ENCODE measurements at places on chromosomes 3 and 15. TPM values are rescaled to one million over a fixed set of nuclear protein-coding genes. Genes with fewer than 3 reads are reported as not detected.

DNA sequence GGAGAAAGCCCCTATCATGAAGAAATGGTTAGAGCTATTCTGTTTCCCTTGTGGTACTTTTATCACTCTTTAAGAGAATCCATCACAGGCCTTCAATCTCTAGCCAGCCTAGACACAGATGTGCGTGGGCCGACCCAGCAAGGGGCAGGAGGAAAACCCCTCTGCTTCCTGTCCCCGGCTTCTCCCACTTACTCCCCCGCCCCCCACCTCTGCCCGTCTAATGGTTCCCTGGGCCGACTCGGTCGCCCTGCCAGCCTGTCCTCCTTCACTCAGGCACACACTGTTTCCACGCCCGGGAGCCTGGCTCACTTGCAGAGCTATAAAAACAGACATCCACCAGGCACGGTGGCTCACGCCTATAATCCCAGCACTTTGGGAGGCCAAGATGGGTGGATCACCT is 58.3 kb upstream of the TFRC start:
- DNase-seq = no peak

The LTK gene
- not detected for total RNA-seq

DNA sequence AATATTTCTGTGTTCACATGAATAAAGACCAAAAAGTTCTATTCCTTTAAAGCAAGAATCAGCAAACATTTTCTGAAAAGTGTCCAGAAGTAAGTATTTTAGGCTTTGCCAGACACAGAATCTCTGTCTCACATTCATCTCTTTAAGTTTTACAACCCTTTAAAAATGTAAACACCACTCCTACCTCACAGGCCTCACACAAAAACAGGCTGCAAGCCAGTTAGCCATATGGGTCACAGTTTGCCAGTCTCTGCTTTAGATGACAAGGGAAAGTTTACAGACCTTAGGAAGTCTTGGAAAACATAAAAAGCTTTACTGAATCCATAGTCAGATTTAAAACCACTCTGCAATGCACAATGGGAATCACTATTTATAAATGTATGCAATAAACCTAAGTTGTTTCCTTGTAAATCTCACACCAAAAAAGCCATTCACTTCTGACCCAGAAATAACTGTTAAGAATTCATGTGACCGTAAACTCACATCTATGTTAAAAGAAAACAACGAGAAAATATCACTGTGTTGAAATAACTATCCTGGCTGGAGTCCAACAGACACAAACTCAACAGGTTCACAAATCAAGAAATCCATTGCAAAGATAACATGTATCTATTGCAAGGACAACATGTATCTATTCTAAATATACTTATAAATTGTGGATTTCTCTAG is 308.2 kb downstream of the ULK4 start:
- DNase-seq = no peak

GRCh38 chr3:36446276-36446675 is 66.0 kb downstream of the STAC start:
- DNase-seq = peak; percentile 64

The OIP5 gene
- total RNA-seq = 7.3 TPM

The PRICKLE2 gene
- 24.8 TPM for total RNA-seq

DNA sequence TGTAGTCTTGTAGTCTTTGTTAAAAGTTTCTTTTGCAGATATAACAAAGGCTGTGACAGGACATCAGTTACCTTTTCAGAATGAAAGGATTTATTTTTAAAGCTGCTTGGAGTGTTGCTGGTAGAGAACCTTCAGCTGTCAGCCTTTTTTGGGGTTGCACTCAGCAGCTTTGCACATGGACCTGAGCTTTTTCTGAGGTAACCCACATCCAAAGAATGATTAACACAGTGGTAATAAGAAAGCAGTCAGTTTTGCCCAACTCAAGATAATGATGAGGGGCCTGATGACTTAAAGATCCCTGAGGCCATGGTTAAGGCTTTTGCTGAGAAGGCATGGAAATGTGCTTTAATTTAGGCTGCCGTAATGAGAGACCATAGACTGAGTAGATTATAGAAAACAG is 1042.7 kb downstream of the PLOD2 start:
- no peak for DNase-seq

The CLDN18 gene
- not detected for total RNA-seq

DNA sequence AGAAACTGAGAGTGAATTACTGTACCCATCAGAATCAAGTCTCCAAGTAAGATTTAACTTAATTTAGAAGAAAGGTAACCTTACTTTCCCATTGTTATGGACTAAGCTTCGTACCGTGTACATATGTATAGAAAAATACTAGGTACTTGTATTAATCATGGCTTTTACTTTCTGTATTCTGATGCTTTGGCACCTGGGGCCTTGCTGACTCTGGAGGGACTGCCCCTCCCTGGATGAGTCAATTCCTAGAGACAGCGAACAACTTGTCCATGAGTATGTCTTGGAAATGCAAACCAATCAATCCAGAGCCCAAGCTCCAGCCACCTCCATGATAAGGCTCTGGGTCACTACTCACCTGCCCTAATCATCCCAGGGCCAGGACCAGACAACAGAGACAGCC is 50.0 kb upstream of the DGKG start:
- DNase-seq = no peak

The GOLGA6A gene
- not detected for total RNA-seq

The DZIP1L gene
- total RNA-seq = 19.8 TPM

The FOXB1 gene
- total RNA-seq = not detected

DNA sequence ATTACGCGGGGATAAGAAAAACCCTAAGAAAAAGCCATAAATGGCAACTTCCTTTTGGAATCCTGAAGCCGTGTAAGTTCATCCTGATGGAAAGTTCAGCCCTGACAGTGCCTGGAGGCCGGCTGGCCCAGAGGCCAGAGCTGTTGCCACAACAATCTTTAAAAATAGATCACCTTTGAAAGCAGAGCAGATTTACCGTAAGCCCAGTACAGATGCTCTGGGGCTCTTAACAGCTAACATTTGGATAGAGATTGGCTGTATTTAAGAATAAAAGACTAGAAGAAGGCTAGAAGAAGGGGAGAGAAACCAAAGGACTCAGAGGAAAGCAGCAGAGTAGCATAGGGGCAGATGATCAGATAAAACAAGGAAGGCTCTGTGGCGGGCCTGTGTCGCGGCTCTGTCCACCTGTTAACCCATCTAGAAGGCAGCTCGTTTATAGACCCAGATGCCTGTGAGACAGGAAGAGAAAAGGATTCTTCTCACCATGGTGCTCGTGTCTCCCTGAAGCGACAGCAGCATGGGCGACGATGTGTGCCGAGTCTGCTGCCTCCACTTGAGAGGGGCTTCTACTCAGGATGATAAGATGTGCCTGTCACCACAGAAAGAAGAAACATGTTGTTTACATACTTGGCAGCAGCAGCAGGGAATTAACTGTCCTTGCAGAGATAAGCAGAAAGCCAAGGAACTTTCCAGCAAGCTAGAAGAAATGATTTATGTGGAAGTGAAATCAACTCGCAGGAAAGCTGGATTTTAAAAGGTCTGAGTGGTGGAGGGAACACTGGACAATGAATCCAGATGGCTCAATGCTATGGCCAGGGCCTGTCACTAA is 69.9 kb downstream of the SYNM start:
- DNase-seq = no peak

DNA sequence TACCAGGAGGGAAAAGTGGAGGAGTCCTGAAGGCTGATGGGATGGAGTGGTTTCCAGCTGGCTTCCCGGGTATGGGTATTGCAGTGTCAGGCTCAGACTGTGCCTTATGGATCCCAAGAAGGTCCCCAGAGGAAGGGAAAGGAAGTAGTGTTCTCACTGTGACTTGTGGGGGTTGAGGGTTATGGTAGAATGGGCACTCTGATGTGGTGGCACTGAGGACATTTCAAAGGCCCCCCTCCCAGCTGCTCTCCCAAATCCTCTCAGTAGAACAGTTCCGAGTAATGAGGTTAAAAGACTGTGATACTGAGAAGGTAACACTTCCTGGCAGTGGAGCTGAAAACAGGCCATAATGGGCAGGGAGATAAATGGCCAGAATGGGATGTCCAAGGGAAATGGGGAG is 23.1 kb upstream of the TIMP4 start:
- DNase-seq = no peak

DNA sequence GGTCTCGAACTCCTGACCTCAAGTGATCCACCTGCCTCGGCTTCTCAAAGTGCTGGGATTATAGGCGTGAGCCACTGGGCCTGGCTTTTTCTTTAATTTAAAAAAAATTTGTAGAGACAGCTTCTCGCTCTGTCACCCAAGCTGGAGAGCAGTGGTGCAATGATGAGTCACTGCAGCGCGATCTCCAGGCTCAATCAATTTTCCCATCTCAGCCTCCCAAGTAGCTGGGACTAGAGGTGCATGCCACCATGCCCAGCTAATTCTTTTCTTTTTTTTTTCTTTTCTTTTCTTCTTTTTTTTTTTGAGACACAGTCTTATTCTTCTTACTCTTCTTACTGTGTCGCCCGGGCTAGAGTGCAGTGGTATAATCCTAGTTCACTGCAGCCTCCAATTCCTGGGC is 19.8 kb downstream of the TUBGCP4 start:
- DNase-seq = peak; percentile 28

The IQCF2 gene
- total RNA-seq = not detected

DNA sequence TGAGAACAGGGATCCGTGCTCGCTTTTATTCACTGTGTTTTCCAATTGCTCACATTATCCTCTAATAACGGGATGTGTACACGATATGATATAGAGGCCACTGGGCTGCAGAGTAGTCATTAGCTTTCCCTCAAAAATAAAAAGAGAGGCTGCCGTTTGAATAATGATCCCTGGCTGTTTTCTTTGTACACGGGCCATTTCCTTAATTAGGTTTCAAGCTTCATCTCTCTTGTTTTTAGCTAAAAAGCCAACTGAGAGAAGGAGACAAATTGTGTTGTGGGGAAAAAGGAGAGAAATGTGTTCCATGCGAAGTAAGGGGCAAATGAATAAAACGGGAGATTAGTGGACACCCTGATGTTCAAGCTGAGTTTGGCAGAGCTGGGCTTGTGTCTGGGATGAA is 174.2 kb downstream of the CACNA2D3 start:
- DNase-seq = no peak

DNA sequence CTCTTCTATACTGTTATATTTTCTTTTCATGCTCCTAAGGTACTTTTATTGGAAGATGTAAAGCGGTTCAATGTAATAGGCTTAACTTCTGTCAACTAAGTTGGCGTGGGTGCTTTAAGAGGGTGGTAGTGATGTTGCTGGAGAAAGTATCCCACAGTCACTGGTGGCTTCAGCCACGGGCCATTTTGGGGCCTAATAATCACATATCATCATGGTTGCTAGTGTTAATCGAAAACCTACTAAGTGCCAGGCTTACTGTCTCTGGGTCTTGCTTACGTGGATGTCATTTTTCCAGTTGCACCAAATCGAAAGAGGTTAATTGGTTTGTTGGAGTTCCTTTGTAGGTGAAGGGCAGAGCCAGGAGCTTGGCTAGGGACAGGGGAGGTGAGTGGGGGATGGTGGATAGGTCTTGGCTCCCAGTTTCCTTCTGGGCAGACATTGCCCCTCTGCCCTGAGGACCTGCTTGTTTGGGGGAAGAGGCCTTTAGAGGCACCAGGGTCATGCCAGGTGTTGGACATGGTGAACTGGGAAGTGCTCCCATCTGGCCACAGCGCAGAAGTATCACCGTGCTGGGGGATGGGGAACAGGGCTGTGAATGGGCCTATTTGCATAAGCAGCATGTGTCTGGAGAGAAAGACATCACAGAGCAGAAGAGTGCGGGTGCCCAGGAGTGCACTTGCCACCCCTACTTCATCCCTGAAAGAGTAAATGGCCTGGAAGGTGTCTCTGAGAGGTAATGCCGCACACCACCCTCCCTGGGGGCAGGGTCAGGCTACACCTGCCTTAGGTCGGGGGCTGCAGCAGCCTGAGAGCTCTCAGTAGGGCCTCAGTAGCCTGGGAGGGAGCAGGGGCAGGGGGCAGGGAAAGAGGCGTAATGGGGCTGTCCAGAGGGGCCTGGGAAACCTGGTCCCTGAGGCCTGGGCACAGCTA is 62.4 kb upstream of the POLG start:
- DNase-seq = no peak

The KBTBD13 gene
- total RNA-seq = not detected

DNA sequence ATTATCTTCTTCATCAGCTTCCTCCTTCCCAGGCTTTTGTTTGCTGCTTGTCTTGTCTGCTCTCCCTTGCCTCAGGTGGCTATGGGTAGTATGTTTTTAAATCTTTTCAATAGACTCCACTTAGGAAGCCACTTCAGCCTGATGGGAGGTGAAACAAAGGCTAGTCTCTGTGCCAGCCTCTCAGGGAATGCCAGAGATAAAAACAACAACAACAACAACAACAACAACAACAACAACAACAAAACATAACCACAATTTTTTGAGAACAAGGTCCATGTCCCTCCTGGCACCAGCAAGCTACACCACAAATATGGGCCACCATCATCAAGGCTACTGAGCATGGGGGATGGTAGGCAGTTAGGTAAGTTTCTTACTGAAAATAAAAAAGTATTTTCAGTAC is 64.8 kb upstream of the UBP1 start:
- DNase-seq = no peak

The SLC38A3 gene
- total RNA-seq = not detected

DNA sequence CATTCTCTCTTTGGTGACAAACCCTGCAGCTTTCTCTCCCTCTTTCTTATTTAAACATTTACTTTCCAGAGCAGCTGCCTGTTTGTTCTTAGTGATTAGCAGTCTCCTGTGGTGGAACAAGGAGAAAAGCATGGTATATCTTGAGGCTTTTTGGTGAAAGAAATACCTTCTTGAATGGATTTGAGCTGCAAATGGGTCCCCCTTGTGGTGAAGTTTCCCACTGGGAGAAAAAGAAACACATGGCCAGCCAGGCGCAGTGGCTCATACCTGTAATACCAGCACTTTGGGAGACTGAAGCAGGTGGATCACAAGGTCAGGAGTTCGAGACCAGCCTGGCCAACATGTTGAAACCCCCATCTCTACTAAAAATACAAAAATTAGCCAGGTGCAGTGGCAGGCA is 48.3 kb upstream of the ACP3 start:
- DNase-seq = peak; percentile 58

DNA sequence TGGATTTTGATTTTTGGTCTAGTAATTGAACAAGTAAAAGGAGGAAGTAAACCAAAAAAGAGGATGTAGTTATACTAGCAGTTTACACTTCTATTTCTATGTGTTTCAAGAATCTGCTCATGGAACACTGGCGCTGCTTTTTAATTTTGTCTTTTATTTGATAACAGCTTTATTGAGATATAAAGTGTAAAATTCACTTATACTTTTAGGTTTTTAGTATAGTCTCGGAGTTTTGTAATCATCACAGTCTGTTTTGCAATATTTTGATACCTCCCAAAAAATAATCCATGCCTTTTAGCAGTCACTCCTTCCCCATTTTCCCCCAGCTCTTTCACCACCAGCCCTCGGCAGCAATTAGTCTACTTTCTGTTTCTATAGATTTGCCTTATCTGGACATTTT is 18.0 kb downstream of the UBE2E2 start:
- no peak for DNase-seq

All from GM23248 (cell line).